ENCODE measurements at places on chromosomes 5 and 9.
A peak's percentile ranks its signal among the peaks of the same experiment; 100 is the strongest.

DNA sequence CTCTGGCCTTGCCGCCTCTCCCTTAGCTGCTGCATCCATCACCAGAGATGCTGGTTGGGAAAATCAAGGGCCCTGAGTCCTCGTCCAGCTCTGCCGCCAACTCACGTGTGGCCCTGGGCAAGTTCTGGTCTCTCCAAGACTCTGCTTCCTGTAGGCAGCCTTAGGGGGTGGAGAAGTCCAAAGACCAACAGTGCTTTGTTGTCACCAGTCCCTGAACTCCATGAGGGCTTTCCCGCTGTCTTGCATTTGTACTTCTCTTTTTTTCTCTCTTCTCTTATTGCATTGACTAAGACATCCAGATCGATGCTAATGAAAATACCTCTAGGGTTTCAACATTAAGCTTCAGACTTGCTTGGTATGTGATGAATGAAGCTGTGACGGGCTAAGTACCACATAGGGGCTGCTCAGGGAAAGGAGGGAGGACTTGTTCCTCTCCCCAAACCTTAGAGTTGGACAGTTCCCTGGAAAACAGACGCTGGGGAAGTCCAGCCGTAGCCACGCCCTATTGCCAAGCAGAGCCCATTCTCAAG lies 63.7 kb upstream of the STXBP1 start:
- no peak for DNase-seq

GRCh38 chr5:17477573-17478265 lies 20.3 kb upstream of the TAF11L2 start:
- DNase-seq = no peak

- DNase-seq = peak; percentile 22
These were observed 57.5 kb downstream of the COL23A1 start for GRCh38 chr5:178532666-178533065.

- peak; percentile 98 for DNase-seq
These were observed 16.1 kb downstream of the GFI1B start for GRCh38 chr9:132994410-132995120.

- DNase-seq = no peak
These were observed 219.8 kb downstream of the C9orf50 start for GRCh38 chr9:129400971-129401622.

- no peak for DNase-seq
These were observed 48.2 kb downstream of the TNC start for GRCh38 chr9:115069771-115070170.

All from hematopoietic multipotent progenitor cell treated with erythropoietin and hydrocortisone succinate and interleukin-3 and kit ligand, for 6 days (in vitro differentiated cells).